Activated CD8-positive, alpha-beta memory T cell treated with anti-CD3 and anti-CD28 coated beads, Interleukin-2, amount 10 ng/mL, durations not matched to agents 7 days and 5 days (primary cell): ENCODE measurements at places on chromosomes 3 and 15. TPM values are rescaled to one million over a fixed set of nuclear protein-coding genes. Genes with fewer than 3 reads are reported as not detected.

DNA sequence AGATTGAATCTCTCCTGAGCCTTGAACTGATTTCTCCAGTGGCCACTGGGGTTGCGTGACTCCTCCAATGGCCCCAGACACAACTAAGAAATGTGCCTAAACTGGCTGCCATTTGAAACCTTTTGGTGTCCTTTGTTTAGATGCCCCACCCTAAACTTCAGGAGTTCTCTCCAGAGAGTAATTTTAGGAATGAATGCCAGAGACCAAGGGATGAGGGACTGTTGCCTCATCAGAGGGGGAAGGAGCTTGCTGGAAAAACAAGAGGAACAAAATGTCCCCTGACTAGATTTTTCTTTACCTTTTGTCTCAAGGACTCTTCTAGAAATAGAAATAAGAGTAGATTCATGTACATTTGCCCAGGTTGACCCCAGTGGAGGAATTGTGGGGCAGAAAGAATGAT lies 8.1 kb upstream of the ADPRH start:
- DNase-seq: no peak
- H3K4me3 ChIP-seq: no peak overlapping the region
- H3K4me1 ChIP-seq: peaks cover 17% of the 10 kb centered on the region
- H3K36me3 ChIP-seq: peaks cover 9% of the 10 kb centered on the region
- peaks cover 6% of the 10 kb centered on the region for H3K27me3 ChIP-seq
- no peak overlapping the region for H3K27ac ChIP-seq

- H3K4me3 ChIP-seq: no peak overlapping the region
- H3K27me3 ChIP-seq: no peaks in the 10 kb centered on the region
- no peaks in the 10 kb centered on the region for H3K4me1 ChIP-seq
- H3K36me3 ChIP-seq: no peaks in the 10 kb centered on the region
- no peak for DNase-seq
These were observed 118.9 kb downstream of the MAGI1 start for GRCh38 chr3:65919826-65920225.

GRCh38 chr3:17749705-17750293 lies 7.4 kb upstream of the TBC1D5 start:
- peaks cover 35% of the 10 kb centered on the region for H3K4me1 ChIP-seq
- H3K27me3 ChIP-seq: no peaks in the 10 kb centered on the region
- peak; percentile 55 for DNase-seq
- no peaks in the 10 kb centered on the region for H3K36me3 ChIP-seq

DNA sequence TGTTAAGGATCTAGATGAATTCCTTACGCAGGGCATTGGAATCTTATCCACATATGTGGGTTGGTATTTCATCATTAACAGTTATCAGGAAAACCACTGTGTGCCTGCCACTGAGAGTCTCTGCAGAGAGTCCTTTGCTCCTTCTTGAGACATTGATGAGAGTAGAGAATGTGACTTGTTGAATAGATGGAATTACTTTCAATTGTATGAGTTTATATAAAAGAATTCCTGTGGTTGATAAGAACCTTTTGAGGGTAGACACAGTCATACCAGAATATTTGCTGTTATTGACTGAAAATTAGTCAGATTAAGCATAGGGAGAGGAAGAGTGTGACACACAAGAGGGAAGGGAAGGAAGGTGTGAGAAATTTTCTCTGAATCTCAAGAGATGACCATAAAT lies 30.8 kb downstream of the ARHGEF26 start:
- H3K27me3 ChIP-seq: peaks cover 10% of the 10 kb centered on the region
- no peaks in the 10 kb centered on the region for H3K4me1 ChIP-seq
- H3K4me3 ChIP-seq: no peak overlapping the region
- H3K36me3 ChIP-seq: no peaks in the 10 kb centered on the region
- H3K27ac ChIP-seq: no peak overlapping the region

DNA sequence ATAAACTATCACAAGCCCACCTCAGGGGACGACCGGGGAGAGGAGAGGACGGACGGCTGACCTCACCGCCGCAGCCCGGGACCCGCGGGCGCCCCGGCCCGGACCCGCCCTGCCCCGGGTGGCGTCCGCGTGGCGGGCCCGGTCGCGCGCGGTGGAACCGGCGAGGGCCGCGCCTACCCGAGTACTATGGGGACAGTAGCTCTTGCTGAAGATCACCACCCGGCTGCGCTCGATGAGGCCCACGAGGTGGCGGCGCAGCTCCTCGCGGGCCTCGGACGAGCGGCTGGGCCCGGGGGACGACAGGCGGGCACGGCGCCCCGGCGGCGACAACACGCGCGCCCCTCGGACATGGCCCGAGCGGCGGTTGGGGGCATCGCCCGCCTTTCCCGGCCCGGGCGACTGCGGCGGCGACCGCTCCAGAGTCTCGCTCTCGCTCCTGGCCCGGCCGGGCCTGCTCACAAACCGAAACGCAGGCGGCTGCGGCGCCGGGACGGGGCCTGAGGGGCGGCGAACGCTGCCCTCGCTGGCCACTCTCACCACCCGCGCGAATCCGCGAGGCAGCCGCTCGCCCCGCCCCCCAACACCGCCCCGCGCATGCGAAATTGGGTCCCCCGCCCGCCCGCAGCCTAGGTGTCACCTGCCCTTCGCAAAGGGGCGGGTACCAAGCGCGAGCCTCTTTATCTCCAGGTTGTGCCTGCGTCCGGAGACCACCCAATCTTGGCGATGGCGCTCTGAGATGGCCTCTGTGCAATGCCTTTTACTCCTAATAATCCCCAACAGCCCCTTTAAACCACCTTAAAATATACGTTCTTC lies at the start of gene TXNRD3:
Gene TXNRD3, minus strand, starts transcription at position 554 of the 813 bp plus-strand sequence.
- peak; percentile 67 for DNase-seq
- H3K4me1 ChIP-seq: peaks cover 5% of the 10 kb centered on the region
- peak within 1 kb of the TSS; percentile 67 for H3K4me3 ChIP-seq
- peaks cover 46% of the 10 kb centered on the region for H3K27me3 ChIP-seq
- no peaks in the 10 kb centered on the region for H3K36me3 ChIP-seq
- H3K27ac ChIP-seq: no peak within 1 kb of the TSS

Gene FBXW12
- total RNA-seq: not detected

- peak overlapping the region; percentile 78 for H3K27ac ChIP-seq
- DNase-seq: peak; percentile 60
- H3K27me3 ChIP-seq: no peaks in the 10 kb centered on the region
- peaks cover 20% of the 10 kb centered on the region for H3K36me3 ChIP-seq
These were observed 23.5 kb downstream of the EXOG start for GRCh38 chr3:38519651-38520050.

Gene KLHDC8B
- total RNA-seq: 1.3 TPM

GRCh38 chr15:59063042-59063441 lies 41.9 kb upstream of the CCNB2 start:
- H3K4me1 ChIP-seq: peaks cover 18% of the 10 kb centered on the region
- no peak overlapping the region for H3K4me3 ChIP-seq
- H3K27me3 ChIP-seq: no peaks in the 10 kb centered on the region
- H3K27ac ChIP-seq: peak overlapping the region; percentile 17

- no peak overlapping the region for H3K4me3 ChIP-seq
- H3K27me3 ChIP-seq: no peaks in the 10 kb centered on the region
- peaks cover 15% of the 10 kb centered on the region for H3K36me3 ChIP-seq
- no peak overlapping the region for H3K27ac ChIP-seq
- DNase-seq: no peak
These were observed 80.9 kb downstream of the NECTIN3 start for GRCh38 chr3:111152496-111152895.
